ENCODE measurements at places on chromosomes 13 and 19.

DNA sequence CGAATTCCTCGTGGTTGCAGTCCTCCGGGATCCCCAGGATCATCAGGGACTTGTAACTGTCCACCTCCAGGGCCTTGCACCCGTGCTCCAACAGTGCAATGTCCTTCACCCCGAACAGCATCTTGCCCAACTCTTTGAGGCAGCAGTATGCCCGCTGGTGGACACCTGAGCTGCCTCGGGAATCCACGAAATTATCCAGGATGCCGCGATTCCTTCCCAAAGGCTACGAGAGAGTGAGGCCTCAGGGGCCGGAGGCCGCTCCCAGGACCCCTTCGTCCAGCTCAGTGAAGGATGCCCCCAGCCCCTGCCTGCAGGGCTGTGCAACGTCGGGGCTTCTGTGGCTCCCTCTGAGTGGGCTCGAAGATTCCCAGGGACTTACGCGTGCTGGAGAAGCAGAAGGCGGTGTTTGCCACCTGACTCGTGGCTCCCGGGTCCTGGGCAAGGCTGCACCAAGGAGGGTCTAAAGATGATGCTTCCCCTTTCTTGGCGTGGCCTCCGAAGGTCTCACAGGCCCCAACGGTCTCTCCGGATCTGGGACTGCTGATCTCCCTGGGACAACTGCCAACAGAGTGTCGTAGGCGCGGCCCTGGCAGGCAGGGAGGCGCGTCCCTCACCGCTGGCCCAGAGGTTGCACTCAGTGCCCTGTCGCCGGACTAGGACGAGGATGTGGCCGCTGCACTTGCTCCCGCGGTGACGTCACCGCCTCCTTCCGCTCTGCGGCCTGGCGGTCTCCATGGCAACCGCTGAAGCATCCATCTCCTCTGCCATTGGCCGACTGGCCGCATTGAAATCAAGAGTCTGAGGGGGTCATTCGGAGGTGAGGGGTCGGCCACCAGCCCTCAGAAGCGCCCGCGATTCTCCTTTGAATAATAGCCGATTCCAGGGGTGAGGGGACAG lies at the start of gene PNMA8C:
TSS of gene PNMA8C (minus strand) at position 698 of the 897 bp plus-strand sequence. CDS start at position 121, 577 bp downstream.
- peak; percentile 62 for DNase-seq

GRCh38 chr13:33367926-33368325 lies 82.4 kb upstream of the STARD13 start:
- DNase-seq, result no peak

GRCh38 chr19:41457241-41457640 lies 14.3 kb downstream of the ERICH4 start:
- DNase-seq, result no peak

DNA sequence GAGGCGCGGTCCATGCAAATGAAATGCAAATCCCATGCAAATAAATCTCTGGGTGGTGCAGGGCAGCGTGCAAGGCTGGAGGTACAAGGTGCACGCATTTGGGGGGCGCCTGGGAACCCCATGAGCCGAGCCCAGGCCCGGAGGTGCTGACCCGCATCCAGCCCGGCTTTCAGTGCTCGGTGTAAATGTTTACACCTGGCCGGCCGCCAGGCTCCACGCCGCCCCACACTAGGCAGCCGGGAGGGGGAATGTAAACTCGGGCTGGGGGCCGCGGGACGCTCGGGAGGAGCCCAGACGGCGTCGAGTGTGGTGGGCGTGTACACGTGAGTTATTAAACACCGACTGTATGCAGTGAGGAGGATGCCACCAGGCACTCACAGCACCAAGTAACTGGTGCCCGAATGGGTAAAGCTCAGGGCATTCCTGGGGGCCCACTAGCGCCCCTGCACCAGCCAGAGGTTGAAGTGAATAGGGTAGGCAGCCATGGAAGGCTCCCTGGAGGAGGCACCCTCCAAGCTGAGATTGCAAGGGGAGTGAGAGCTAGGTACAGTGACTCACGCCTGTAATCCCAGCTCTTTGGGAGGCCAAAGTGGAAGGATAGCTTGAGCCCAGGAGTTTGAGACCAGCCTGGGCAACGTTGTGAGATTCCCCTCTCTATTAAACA lies 17.2 kb downstream of the FUT6 start:
- no peak for DNase-seq

DNA sequence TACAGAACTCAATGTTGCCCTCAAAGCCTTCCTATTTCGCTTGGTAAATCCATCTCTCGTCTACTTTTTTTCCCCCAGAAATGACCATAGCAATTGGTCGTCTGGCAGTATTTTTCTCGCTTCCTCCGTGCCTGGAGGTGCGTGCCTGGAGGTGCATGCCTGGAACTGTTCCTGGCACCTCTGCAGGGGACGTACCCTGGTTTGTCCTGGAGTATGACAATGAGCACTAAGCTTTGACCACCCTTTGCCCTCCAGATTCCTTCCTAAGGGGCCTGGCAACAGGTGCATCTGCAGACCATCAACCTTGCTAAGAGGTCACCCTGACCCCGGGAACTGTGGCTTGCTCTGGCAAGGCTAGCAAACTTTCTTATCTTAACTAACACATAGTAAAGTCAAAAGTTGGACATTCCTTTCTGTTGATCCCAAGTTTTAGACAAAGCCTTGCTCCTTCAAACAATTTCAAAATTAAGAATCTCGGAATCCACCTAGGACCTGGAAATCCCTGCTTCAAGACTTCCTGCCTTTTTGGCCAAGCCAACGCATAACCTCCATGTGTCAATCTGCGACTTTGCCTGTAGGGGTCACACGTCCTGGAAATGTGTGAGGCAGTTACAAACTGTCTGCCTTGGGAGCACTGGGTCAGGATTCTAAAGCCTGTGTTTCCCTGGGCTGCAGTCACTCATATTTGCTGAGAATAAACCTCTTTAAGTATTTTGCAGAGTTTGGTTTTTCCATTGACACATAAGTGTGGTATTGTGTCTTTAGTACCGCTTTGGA lies 28.8 kb upstream of the TUBGCP3 start:
- no peak for DNase-seq

GRCh38 chr13:51804295-51805172 lies 571 bp upstream of the DHRS12 start:
- DNase-seq, result no peak

GRCh38 chr13:97548138-97548537 lies 114.2 kb downstream of the RAP2A start:
- no peak for DNase-seq

DNA sequence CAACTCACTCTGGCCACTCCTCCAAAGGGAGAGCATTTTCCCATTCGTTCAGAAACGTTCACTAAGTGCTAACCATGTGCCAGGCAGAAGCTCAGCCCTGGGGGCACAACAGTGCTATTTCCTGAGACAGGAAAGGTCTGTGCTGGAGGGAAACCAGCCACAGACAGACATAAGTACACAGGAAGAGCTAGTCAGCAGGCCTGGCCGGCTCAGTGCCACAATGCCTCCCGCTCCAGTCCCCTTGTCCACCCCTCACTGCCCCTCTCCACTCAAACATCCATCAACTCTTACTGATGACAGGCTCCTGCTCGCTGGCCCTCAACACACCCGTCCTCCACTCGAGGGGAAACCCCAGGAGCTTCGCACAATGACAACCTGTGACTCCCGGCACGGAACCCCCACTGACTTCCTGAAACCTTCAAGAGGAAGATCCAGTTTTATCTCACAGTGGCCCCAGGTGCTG lies 11.3 kb upstream of the PLA2G4C start:
- DNase-seq, result no peak

DNA sequence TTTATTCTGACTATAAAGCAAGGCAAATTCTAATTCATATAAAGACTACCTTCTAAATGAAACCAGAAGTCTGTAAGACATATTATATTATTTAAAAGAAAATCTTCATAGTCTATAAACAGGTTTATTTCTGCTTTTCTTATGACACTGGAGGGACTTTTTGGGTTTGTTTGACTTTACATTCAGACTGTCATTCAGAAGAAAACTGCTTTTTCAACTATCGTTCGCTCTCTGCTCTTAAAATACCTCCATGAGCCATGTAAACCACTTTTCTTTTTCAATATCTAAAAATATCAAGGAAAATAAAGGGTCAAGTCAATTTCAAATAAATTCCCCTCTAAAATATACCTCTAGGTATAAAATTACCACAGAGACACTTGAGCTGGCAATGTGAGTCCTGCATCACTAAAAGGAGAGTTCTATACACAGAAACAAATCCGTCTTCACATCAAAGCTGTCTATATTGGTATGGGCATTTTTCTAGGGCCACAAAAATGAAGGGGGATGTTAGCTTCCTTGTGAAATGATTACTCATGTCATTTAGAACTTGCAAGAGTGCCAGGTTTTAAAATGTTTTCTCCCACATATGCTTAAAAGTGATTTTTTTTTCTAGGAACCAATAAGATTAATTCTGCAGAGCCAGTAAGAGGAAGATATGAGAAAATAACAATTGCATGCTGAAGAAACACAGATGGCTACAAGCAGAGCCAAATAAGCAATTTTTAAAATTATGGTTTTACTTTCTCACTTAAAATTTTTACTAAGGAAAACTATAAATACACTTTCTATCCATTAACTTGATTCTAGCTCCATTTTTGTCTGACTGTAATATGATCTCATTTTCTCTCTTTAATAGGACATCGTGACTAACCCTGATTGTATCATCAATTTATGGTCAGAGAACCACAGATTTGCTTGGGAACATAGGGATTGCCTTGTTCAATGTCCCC lies 181.8 kb downstream of the TBC1D4 start:
- DNase-seq, result no peak

DNA sequence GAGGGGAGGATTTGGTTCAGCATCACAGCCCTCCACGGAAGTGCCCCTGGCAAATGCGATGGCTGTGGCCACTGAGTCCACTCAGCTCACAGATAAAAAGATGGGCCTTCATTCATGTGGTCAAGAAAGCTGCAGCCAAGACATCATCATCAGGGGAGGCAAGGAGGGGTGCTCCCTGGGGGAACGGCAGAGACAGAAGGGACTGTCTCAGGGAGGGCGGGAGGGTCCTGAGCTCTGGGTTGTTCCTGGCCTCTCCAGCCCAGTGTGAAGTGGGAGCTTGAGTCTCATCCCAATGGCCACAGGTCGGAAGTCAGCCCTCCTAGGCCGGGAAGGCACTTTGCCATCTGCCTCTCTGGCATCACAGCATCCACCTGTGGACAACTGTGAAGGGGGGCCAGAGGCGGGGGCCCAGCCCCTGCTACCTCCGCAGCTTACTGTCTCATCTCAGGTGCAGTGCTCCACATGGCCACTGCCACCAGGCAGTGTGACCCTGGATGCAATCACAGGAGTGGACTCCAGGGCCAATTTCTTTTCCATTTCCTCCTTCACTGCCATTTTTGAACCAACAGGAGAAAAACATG lies 137.8 kb upstream of the SOX1 start:
- no peak for DNase-seq

DNA sequence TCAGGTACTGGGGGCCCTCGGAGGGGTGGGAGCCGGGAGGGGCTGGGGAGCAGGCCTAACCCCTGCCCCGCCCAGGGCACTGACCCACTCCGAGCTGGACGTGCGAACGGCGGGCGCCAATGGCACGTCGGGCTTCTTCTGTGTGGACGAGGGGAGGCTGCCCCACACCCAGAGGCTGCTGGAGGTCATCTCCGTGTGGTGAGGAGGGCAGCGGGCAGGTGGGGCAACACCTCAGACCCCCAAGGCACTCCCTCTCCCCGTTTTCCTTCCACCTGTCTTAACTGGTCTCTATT lies 18.2 kb downstream of the HPN start:
- DNase-seq, result no peak

- DNase-seq, result no peak
These were observed 794.7 kb downstream of the EFNB2 start for GRCh38 chr13:105740739-105741138.
